ENCODE measurements at places on chromosomes 3 and 15.

GRCh38 chr3:38190481-38190881 lies 25.1 kb downstream of the OXSR1 start:
- DNase-seq = no peak

DNA sequence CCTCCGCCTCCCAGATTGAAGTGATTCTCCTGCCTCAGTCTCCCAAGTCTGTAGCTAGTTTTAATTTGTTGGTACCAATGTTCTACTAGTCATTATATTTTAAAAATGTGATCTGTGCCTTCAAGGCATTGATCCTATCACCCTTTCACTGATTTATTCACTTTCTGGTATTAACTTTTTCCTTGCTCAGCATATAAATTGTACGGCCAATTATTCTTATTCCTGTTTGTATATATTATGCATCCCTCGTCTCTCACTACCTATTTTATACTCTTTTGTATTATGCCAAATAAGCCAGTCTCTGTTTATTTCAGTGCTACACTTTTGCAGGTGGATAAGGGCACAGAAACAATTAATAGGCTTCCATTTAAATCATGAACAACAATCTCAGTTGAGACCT lies 620.2 kb upstream of the BCHE start:
- DNase-seq = no peak

DNA sequence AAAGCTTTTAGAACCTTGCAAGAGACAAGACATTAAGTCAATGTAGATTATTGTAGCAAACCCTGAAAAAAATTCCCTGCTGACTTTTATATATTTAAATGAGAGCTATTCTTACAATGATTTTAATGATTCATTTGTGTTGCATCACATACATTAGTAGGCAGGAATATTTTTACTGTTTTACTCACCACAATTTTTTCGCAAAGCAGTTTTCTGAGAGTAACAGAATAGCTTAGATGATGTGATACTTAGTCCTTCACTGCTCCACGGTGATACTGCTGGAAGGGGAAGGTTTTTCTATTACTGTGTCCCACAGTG lies 43.9 kb upstream of the CLRN1 start:
- no peak for DNase-seq

- no peak for DNase-seq
Observed at GRCh38 chr3:11373235-11373634, 101.0 kb downstream of the ATG7 start.

DNA sequence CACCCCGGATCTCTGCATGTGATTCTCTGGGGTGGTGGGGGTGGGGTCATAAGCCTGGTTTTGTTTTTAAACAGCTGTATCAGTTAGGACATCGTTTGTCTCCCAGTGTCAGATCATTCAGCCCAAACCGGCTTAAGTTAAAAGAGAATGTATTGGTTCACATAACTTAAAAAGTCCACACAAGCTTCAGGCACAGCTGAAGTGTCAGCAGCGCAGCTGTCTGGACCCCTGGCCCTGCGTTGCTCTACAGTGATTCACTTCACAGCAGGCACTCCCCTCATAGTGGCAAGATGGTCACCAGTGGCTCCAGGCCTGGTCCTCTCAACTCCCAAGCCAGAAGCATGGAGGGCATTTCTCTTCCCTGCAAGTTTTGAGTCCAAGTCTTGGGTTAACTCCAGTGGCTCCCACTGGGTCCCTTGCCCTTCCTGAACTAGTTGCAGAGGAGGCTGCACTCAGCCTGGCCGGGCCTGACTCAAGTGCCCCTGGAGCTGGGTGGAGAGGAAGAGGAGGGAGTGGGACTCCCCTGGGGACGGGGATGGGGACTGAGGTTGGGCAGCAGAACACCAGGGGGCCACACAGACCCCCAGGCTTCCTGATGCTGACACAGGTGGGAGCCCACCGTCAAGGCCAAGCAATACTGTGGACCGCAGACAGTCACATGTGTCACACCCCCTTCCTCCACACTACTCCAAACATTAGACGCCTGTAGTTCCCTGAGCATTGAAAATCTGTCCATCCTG lies 28.9 kb upstream of the GP9 start:
- DNase-seq = no peak

DNA sequence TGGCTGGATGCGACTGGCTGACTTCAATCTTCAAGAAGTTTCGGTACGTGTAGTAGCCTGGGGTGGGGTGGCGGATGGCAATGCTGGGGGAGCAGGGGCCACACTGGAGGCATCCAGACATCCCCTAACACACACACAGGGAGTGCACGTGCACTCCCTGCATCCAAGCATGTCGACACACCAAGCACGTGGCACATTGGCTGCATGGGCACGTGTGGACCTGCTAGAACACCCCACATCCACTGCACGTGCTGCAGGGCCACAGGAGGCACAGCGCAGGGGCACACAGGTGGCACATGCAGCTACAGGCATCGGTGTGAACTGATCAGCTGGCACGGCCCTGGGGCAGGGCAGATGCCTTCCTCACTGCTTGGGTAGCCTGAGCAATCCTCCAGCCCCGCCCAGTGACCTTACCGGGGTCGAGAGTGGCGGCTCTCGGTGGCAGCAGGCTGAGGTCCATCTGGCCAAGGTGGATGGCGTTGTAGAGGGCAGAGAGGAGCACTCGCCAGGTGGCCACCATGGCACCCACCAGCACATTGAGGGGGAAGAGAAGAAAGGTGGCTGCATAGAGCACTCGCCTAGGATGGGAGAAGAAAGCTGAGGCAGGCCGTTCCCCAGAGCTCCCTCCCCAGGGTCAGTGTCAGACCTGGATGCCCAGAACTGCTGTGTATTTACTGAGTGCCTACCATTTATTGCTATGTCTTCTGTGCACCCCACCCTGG lies 7.5 kb downstream of the ISLR start:
- no peak for DNase-seq

GRCh38 chr3:11452885-11453847 lies 181.0 kb downstream of the ATG7 start:
- DNase-seq = no peak

DNA sequence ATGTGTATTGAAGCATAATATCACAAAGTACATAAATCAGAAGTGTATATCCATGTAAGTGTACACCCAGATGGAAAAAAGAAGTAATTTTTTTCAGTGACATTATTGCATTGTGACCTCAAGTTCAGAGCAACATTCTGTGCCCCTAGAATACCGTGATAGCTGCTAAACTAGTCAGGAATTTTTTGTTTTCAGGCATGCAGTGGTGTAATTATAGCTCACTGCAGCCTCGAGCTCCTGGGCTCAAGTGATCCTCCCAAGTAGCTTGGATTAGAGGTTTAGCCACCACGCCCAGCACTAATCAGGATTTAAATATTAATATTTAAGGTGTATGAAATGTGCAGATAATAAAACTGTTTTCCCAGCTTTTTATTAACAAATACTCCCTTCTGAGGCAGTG lies 25.5 kb downstream of the SEC62 start:
- DNase-seq = no peak

DNA sequence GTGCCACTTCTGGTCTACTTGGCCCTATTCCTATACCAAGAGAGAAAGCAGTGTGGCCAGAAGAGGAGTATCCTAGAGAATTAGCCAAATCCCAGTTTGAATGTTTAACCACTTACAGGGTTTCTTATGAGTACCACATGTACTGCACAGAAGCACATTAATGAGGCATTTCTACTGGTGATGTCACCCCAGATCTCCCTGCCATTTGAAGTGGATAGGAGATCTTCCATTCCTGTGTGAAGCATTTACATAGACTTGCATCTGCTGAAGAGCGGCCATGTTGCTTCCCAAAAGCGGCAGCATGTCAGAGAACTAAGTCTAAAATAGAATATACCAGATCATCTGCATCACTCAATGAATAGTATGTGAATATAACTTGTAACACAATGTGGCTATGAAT lies 108.4 kb upstream of the TUSC7 start:
- no peak for DNase-seq

- no peak for DNase-seq
Observed at GRCh38 chr3:160005004-160005403, 16.4 kb downstream of the IL12A start.

DNA sequence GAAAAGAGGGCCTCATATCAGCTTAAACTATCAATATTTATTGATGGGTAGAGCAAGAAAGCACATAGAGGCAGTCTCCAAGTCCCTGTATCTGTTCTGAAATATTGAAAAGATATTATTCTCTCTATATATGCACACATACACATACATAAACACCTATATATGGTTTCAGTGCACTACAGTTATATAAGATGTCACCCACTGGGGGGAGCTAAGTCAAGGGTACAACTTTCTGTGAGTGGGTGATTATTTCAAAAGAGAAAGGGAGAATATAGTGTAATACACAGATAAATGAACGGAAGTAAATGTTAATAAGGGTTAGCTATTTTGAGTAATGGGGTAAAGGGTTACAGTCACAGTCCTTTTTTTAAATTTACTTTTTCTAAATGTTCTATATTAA lies 8.8 kb downstream of the SNTN start:
- DNase-seq = no peak

DNA sequence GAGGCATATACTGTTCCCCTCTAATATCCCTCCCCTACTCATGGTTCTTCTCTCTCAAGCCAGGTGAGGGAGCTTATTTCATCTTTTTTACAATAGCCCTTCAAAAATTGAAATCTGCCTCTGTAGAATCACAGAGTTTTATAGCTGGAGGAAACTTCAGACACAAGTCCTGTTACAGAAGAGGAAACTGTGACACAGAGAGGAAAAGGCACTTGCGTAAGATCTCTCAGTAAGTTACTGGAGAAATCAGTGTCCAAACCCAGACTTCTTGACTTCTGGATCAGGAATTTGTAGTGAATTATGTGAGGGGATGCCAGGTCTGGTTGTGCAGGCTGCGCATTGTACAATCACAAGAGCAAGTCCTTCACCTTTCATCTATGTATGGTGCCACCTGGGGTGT lies 4.6 kb downstream of the FGD5 start:
- DNase-seq = no peak

GRCh38 chr3:107657971-107658370 lies 135.2 kb downstream of the BBX start:
- DNase-seq = no peak

DNA sequence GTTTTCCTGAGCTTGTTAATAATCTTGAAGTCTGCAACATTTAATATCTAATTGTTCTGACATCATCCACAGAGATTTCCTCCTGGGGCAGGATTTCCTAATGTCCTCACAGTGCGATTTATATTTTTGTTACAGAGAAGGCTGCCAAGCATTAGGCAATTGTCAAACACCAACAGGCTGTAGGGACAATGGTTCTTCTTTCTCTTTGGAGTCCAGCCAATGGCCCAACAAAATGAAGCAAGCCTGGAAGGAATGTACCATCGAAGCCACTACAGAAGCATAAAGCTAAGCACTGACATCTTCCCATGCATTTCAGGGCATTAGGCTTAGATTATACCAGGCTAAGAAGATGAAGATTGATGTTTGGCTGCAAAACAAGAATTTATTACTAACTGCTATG lies 173.0 kb upstream of the FRMD4B start:
- DNase-seq = no peak

GRCh38 chr15:86876387-86876944 lies 796.8 kb downstream of the AGBL1 start:
- DNase-seq = no peak

- no peak for DNase-seq
Observed at GRCh38 chr15:40229956-40230355, 8.9 kb upstream of the PAK6 start.

DNA sequence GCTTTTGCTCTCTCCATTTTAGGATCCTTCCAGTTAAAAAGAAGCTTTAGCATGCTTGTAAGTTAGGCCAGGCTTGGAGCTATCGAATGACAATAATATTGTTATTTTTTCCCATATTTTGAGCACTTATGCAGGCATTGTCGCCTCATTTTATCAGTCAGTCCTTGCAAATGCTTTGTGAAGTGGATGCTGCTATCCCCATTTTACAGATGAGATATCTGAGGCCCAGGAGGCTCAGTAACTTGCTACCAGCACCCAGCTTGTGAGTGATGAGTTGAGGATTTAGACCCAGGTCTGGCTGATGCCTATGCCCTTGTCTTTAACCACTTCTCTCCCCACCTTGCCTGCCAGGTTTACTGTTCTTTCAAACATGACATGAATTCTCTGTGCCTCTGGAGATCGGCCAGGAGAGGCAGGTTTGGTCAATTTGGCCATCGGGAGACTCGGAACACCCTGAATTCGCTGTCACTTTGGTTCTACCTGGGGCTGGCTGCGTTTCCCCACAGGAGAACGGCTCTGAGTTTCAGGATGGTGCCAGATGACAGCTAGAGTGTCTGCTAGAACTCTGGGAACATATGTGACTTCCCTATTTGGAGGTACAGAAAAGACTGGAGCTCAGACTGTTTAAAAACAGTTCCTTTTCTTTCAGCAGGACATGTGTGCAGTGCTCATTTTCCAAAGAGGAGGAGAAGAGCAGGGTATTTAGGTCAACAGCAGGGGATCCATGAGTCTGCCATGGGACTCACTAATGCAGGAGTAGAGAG lies 25.5 kb upstream of the ZNF710 start:
- DNase-seq = no peak

DNA sequence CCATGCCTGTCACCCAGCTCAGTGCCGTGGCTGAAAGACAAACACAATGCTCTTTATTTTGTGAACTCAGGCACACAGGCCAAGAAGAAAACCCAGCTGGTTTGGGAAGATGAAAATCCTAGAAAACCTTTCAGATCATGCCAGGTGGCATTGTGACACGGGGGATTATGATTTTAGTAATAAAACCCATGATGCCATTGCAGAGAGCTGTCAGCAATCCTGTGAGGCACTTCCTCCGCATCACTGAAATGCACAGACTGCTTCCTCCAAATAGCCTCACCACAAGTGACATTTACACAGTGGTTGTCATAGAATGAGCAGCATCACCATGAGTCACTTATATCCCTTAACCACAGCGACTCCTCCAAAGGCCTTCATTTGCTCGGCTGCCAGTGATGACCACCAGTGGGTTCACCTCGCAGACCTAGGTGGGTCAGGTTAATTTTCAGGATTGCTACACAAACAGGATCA lies 22.7 kb downstream of the ABHD6 start:
- DNase-seq = no peak

- no peak for DNase-seq
Observed at GRCh38 chr3:127262533-127262932, 25.3 kb downstream of the PRR20G start.

DNA sequence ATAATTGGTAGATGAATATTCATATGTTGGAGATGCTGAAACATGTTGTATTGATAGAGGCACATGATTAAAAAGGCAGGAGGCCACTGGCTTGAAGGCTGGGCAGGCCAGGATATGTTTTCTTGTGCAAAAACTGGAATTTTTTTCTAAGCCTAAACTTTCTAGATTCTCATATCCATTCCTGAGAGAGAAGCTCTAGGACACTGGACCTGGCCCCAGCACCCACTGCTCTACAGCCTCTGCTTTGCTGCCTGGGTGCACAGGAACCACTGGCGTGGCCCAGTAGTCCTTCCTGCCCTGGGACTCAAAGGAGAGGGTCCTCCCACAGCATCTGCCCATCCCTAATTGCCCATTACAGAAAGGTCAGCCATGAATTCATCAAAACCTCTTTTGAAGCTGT lies 58.1 kb upstream of the APEH start:
- DNase-seq = no peak

- no peak for DNase-seq
Observed at GRCh38 chr3:115187149-115187757, 40.2 kb upstream of the ZBTB20 start.

GRCh38 chr3:185381320-185382058 lies 18.6 kb downstream of the MAP3K13 start:
- DNase-seq = no peak

- DNase-seq = no peak
Observed at GRCh38 chr15:79617071-79617470, 184.9 kb downstream of the MINAR1 start.

GRCh38 chr3:52561028-52561747 lies 24.8 kb downstream of the UQCC5 start:
- DNase-seq = no peak

GRCh38 chr3:128936341-128936740 lies 56.9 kb downstream of the ACAD9 start:
- DNase-seq = no peak

- DNase-seq = no peak
Observed at GRCh38 chr3:20752416-20752815, 566.4 kb upstream of the SGO1 start.

Data from hematopoietic multipotent progenitor cell treated with erythropoietin and hydrocortisone succinate and interleukin-3 and kit ligand, for 15 days (in vitro differentiated cells).